NCI-H1694 (cell line): ENCODE measurements at places on chromosomes 1 and 21.

DNA sequence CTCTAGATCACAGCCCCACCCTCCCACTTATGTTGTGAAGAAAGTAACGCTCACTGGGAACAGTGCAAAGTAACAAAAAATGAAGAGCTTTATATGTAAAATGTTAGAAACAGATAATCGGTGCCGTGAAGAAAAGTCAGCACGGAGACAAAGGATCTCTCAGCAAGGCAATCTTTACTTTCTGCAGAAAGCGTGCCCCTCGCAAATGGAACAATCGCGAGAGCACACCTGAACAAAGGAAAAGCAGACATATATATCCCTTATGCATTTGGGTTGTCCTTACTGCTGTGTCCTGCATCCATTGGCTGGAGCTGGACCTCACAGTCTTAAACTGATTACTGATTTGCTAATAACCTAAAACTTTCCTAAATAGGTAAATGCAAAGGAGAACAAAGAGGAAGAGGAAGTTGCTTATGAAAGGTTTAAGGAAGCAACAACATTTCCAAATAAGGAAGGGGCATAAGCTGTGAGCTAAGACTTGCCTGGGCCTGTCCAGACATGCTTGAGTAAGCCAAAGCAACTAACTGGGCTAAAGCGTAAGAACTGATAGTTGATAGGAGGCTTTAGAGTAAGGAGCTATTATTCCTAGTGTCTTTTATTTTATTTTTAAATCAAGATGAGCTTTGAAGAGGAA, 89.7 kb downstream of the GTF2B start:
- DNase-seq = no peak

- DNase-seq = no peak
Observed at GRCh38 chr1:224090116-224090515, 23.8 kb upstream of the FBXO28 start.

- DNase-seq = peak; percentile 28
Observed at GRCh38 chr21:34887725-34888568, 161.2 kb downstream of the RUNX1 start.

DNA sequence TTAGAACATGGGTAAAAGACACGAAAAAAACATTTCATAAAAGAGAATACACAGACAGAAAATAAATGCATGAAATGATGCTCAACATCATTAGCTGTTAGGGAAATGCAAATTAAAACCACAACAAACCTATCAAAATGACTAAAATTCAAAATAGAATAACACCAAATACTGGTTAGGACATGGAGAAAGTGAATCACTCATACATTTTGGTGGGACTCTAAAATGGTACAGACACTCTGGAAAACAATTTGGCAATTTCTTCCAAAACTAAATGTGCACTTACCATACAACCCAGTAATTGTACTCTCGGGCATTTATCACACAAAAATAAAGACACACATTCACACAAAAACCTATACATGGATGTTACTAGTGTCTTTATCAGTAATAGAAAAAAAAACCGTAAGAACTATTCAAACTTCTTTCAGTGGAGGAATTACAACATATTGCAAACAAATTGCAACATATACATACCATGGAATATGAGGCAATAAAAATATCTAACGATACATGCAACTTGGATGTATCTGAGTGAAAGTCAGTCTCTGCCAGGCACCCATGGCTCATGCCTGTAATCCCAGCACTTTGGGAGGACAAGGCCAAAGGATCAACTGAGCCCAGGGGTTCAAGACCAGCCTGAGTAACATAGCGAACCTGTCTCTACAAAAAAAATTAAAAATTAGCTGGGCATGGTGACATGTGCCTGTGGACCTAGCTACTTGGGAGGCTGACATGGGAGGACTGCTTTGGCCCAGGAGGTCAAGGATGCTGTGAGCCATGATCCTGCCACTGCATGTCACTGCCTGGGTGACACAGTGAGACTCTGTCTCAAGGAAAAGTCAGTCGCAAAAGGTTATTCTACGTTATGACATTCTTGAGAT, 19.6 kb downstream of the HSF2BP start:
- DNase-seq = no peak

DNA sequence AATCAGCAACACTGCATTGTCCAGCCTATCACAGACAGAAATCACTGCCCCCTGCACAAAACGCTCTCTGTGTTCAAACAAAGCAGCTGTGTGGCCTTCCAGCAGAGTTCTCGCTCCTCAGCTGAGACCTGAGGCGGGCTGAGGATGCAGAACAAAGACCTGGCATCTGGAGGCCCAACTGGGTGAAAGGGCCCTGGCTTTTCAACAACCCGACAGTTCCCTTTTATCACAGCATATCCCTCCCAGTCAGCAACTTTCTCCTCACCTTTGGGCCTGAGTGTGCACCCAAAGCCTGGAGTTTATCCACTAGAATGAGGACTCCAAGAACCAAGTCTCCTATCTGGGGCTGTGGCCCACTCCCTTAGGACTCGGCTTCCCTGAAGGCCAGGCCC, 42.6 kb upstream of the A3GALT2 start:
- no peak for DNase-seq

DNA sequence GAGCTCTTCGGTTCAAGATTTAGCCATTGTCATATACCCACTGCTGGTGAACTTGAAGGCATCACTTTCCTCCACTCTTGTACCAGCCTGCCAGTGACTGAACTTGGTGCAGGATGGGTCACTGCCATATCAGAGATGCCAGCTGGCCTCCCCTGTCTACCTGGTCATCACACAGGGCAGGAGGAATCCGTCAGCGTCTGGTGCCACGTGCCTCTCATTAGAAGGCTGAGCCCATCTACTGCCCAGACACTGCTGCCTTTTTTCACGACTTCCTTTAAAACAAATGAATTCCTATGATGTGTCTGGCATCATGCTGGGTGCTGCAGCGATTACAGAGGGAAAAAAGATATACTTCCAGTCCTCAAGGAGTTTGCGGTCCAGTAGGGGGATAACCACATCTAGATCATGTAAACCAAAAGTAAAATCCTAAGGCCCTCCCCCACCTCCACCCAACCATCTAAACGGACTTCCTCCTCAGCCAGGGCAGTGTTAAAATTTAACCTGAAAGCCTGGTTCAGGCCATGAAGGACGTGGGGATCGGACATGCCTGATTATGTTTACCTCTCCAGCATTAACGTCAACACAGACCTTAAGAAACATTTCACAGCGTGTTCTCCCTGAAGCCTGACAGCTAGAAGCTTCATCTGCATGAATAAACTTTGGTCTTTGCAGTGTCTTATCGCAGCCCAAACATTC, 29.2 kb upstream of the PDE9A start:
- DNase-seq = no peak

DNA sequence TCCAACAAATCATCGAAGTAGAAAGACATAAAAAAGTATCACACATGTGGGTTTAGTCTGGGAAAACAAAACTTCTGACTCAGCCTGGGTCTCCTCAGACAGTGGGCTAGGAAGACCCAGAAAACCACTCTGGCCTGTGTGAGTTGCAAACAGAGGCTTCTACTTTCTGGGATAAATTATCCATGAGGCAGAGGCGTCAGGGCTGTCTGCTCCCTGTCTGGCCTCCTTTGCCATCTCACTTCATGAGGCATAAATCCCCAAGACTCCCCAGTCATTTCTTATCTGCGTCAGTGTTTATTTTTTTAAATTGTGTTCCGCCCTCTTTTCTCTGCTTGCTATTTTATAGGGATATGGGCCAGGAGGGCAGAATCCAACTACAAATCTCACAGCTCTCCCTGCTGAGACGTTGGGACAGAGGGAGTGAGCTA, 80.6 kb upstream of the TRABD2B start:
- no peak for DNase-seq

- DNase-seq = no peak
Observed at GRCh38 chr1:82783044-82783443, 982.3 kb downstream of the ADGRL2 start.

DNA sequence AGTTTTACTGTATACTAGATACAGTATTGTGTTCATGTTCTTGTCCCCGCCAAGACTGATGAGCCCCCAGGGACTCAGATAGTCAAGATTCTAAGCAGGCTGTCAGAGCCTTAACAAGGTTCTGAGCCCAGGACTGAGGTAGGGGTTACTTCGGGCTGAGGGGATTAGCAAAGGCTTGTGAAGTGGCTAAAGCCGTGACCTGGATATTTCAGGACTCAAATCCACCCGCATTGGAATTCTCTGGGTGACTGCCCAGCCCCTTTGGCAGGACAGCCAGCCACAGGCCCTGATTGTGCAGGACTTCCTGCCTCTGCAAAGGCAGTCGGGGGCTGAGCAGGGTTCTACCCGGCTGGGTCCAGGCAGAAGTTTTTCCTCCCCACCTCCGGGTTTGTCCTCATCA, at the start of gene PLA2G5:
TSS of gene PLA2G5 (plus strand) at position 321 of the 400 bp plus-strand sequence. CDS start 14,637 bp downstream, outside the sequence.
- DNase-seq = no peak

- peak; percentile 86 for DNase-seq
Observed at GRCh38 chr1:206583707-206584648, 28.3 kb downstream of the EIF2D start.

DNA sequence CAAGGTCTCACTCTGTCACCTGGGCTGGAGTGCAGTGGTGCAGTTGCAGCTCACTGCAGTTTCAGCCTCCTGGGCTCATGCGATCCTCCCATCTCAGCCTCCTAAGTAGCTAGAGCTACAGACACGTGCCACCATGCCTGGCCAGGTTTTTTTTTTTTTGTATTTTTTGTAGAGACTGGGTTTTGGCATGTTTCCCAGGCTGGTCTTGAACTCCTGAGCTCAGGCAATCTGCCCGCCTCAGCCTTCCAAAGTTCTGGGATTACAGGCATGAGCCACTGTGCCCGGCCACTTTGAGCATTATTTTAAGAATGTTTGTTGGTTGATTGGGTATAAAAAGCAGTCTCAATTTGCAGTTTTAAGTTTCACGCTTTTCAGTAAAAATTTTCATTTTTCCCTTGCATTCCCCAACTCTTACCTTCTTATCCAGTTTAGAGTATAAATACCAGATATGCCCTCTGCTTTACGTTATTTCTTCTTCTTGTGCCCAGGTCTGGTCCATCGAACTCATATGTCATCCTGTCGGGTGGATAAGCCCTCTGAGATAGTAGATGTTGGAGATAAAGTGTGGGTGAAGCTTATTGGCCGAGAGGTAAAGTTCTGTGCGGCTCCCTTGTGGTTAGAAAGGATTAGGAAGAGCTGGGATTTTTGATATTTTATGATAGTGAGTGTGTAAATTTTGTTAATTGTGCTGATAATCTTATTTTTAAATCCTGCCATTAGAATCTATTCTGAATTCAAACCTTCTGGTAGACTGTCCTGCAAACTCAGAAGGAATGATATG, 36.0 kb downstream of the FABP3 start:
- no peak for DNase-seq

DNA sequence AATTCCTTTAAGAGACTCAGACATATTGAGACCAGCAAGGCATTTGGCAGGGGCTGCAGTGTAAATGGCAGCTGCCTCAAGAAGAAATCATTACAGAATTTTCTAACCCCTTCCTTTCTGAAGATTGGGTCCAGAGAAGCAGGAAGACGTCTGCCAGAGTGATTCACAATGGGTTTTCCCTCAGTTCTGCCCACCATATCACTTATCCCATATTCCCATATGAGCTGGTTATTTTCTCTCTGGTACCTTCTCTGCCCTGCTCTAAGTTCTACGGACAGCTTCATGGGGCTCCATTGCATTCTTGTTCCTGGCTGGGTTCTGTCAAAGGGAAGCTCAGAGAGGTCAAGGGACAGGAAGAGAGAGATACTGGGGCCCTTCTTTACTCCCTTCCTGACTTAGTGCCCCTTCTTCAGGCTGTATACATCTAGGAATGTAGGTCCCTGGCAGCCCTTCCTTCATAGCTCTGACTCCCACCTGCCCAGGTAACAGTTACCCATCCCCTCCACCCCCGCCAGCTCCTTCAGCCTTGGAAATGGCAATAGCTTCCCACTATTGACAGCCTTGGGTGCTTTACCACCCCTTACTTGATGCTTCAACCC, 420.6 kb upstream of the DAB1 start:
- DNase-seq = no peak

DNA sequence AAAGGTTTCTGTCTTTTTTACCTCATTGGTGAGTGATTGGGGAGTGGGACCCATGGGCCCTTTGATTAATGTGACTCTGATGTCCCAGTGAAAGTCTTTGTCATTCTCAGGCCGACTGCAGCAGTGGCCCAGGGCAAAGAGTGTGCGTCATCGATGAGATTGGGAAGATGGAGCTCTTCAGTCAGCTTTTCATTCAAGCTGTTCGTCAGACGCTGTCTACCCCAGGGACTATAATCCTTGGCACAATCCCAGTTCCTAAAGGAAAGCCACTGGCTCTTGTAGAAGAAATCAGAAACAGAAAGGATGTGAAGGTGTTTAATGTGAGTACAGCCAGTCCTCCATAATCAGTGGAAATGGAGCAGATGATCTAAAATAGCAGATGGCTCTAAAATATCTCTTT, 19.4 kb downstream of the NTPCR start:
- DNase-seq = no peak

DNA sequence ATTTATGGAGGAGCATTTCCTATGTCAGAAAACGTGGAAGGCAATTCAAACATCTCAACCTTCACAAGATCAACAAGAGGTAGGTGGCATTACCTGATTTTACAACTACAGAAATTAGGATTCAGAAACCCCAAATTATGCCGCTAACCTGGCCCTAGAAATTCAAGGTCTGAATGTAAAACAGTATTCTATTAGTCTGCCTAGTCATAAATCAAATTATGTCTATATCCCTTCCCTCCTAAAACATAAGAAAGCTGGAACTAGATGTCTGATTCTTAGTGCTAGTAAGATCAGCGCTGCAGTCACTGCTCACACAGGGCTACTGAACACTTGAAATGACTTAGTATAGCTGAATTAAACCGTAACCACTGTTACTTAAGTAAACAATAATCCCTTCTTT, 1.4 kb downstream of the TOMM20 start:
- DNase-seq = no peak

DNA sequence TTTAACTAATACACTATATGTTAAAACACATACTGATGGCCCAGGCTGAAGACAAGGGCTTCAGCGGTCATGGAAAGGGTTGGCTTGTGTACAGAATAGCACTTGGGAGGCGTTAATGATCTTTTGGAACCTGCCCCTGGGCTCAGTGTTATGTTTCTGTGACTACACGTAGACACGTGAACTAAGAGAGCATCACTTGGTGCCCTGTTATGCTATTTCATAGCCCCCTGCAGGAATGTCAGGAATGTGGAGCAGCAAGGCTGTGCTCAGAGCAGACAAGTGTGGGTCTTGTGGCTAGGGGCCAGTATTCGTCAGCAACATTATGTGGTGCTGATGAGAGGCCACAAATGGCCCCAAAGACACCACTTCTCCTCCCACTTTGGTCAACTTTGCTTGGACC, 132.4 kb downstream of the MAP3K21 start:
- DNase-seq = no peak

DNA sequence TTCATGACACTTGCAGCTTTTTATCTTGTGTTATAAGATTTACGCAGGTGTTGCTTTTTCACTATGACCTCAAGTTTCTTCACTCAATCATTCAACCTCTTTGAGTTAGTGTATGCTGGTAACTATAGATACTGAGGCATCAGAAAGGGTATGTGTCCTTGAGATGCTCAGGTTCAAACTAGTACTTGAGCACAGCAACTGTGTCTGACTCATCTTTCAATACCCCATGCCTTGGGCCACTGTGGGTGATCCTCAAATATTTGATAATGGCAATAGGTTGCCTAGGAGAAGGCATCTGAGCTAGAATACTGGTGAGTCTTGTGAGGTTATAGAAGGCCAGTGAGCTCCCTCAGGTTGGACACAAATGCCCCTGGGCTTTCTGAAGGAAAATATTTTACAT, 88.1 kb upstream of the SPATA6 start:
- no peak for DNase-seq
